ENCODE measurements at places on chromosomes 5 and 9. TPM values are rescaled to one million over a fixed set of nuclear protein-coding genes. Genes with fewer than 3 reads are reported as not detected.

MED7 gene
- total RNA-seq: 32.2 TPM

CDH9 gene
- total RNA-seq: 14.7 TPM

CDX1 gene
- not detected for total RNA-seq

STPG3 gene
- total RNA-seq: not detected

CEP72 gene
- total RNA-seq: 7.2 TPM

FREM1 gene
- total RNA-seq: 4.7 TPM
